ENCODE measurements at places on chromosomes 1 and 21.
A peak's percentile ranks its signal among the peaks of the same experiment; 100 is the strongest.

DNA sequence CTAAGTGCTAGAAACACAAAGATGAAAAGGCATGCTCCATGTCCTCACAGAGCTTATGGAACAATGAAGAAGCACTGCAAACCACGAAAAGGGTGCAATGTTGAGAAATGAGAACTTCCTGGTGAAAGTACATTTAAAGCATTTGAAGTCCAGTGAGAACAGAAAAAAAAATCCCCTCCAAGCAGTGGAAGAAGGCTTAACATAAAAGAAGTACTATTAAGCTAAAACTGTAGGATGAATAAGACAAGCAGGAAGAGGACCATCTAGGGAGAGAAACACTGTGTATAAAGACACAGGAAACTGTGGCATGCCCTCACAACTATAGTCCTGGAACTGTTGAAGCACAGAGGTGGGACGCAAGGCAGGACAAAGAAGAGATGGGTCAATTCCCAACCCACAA, 10.0 kb downstream of the TP53BP2 start:
- no peak for DNase-seq

DNA sequence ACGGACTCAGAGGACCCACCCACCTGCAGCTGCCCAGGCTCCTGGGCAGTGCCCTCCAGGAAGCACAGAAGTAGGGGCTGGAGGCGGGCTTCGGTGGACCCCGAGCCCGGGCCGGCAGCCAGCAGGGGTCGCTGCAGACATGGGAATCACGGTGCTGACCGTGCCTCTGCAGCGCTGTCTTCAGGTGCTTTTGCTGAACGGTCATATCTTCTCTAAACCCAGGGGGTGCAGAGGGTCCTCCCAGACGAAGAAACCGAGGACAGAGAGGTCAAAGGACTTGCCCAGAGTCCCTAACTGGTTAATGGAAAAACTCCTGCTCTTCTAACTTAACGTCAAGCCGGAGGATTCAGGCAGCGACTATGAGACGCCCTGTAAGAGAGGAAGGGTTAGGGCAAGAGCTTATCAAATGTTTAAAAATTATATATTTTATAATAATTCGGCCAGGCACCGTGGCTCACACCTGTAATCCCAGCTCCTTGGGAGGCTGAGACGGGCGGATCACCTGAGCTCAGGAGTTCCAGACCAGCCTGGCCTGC, 21.5 kb upstream of the LEFTY2 start:
- peak; percentile 72 for DNase-seq

DNA sequence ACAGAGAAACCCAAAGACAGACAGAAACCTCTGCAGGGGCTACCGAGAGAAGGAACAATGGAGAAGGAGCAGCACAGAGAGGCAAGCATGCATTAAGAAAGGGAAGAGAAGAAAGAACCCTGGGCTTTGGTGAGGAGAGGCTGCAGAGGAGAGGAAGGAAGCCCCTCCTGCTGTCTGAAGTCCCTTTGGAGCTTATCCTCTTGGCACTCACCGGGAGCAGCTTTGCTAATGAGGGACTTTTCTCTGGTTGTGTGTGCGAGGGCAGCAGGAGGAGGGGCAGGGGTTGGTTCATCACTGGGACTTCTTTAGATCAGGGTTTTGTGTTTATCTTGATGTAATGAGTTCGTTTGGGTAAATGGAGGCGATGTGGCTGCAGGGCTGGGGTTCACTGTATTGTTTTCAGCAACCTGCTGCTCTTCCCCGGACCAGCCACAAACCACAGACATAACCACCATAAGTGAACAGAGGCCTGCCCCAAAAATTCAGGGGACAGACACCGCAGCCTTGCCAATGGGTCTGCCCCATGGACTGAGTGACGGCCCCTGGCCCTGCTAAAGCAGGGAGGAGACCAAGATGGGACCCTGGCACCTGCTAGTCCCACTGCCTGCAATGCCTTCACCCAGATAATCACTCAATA, 100.6 kb downstream of the KCND3 start:
- no peak for DNase-seq

GRCh38 chr1:228315945-228316588, 90.6 kb downstream of the TRIM11 start:
- peak; percentile 55 for DNase-seq

GRCh38 chr1:161068306-161069234, 1.1 kb downstream of the ARHGAP30 start:
- DNase-seq: peak; percentile 52

- DNase-seq: no peak
These were observed 245.0 kb upstream of the B3GALT2 start for GRCh38 chr1:193431265-193431977.

GRCh38 chr21:31520561-31521098, 138.9 kb upstream of the SOD1 start:
- DNase-seq: no peak

- DNase-seq: no peak
These were observed 11.2 kb downstream of the THEMIS2 start for GRCh38 chr1:27883536-27883935.

DNA sequence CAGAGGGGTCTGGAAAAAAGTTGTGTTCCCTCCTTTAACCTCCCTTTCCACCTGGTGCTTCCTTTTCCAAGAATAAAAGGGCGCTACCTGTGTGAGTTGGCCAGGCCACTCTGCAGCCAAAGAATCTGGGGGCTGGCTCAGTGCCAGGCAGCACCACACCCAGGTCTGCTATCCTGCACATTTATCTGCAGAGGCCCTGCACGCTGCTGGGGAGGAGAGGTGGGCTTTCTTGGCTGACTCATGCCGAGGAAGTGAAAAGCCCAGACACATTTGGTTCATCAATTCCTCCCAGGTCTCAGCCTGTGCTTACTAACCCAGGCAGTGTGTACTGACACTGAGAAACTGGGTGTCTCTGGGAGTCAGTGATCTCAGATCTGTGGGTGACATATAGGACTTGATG, 79.8 kb upstream of the F3 start:
- no peak for DNase-seq

GRCh38 chr1:189513091-189513490, 964.6 kb downstream of the BRINP3 start:
- no peak for DNase-seq

GRCh38 chr1:19122668-19123067, 87.4 kb downstream of the UBR4 start:
- peak; percentile 40 for DNase-seq

DNA sequence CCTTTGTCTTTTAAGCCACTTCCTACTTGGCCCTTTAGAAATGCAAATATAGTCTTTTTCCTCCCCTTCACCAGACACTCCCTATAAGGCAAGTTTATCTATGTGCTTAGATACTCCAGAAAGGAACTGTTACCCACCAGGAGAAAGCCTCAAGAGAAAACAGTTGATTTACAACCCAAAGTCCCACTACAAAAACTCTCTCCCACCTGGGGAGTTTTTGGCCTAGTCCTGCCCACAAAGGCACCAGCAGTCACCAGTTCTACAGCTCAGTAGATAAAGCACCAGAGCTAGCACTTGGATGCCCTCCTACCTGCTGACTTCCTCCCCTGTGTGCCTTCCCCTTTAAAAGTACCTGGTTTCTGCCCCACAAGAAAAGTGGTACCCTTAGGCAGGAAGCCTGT, 27.7 kb upstream of the HAO2 start:
- DNase-seq: no peak

- DNase-seq: no peak
These were observed 130.5 kb downstream of the RABGAP1L start for GRCh38 chr1:174289644-174290310.

DNA sequence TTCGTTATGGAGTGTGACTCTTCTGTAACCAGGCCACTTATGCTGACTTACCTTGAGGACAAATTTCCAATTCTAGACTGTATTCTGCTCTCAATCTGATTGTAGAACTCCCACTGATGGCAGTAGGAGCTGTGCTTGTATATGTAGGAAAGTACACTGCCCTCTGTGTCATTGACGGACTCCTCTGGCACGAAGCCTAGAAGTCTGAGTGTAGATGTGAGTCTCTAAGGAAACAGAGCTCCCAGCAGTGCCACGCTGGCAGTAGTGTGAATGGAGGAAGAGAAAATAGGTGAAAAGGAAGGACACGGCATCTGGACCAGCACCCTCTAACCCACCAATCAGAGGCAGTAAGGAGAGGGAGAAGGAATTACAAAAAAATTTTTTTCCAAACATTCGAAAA, 130.4 kb upstream of the ADGRL2 start:
- peak; percentile 66 for DNase-seq

DNA sequence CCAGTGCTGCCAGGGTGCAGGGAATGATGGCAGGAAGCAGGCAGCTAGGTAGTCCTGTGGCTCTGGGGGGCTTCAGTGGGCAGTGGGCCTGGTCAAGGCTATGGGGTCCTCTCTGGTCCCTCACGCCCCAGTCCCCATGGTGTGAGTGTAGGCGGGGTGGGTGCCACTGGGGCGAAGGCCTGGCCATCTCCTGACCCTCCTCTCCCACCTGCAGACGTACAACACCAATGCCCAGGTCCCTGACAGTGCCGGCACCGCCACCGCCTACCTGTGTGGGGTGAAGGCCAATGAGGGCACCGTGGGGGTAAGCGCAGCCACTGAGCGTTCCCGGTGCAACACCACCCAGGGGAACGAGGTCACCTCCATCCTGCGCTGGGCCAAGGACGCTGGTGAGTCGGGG, 53.7 kb downstream of the ALPL start:
- DNase-seq: no peak

DNA sequence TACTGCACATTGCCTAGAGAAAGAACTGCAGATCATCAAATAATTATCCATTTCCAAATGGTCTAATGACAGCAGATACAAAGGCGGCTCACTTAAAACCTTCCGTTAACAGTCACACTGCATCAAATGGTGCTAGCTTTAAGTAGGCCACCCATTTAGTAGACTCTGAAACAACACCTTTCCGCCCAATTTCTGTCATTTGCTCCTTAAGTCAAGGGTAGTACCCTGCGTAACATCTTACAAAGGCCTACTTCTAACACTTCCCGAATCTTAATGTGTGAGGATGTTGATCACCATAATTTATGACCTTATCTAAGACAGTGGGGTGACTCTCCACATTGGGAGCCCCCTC, 692 bp upstream of the RALGPS2 start:
- no peak for DNase-seq

- DNase-seq: no peak
These were observed 17.4 kb downstream of the SDE2 start for GRCh38 chr1:225981714-225982113.

- DNase-seq: no peak
These were observed 13.2 kb upstream of the CSF1 start for GRCh38 chr1:109897259-109897955.

GRCh38 chr1:44568128-44568900, 106.0 kb downstream of the TMEM53 start:
- DNase-seq: peak; percentile 25

DNA sequence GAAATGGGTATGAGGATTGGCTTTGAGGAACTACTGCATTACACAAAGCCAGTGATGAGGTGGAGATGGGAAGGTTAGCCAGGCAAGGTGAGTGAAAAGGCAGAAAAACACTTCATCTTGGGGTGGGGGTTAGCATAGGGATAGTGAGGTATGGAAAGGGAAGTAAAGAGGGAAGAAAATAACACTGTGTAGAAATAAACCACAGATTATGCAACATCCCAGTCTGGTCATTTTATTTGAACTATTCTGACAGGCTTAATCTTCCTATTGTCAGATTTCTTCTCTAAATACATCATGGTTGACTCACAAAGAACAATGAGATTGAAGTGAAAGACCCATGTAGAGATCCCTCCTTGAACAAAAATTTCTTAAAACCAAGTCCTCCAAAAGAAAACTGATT, 640.2 kb downstream of the PTPRC start:
- no peak for DNase-seq

GRCh38 chr1:186738926-186739325, 58.7 kb upstream of the PTGS2 start:
- no peak for DNase-seq

GRCh38 chr1:164770131-164770529, 211.1 kb downstream of the PBX1 start:
- DNase-seq: no peak

GRCh38 chr21:31413698-31414097, 69.6 kb upstream of the TIAM1 start:
- DNase-seq: no peak

- no peak for DNase-seq
These were observed 14.0 kb upstream of the CD247 start for GRCh38 chr1:167532375-167532774.

GRCh38 chr1:1309251-1310108, 1.1 kb downstream of the PUSL1 start:
- peak; percentile 76 for DNase-seq

DNA sequence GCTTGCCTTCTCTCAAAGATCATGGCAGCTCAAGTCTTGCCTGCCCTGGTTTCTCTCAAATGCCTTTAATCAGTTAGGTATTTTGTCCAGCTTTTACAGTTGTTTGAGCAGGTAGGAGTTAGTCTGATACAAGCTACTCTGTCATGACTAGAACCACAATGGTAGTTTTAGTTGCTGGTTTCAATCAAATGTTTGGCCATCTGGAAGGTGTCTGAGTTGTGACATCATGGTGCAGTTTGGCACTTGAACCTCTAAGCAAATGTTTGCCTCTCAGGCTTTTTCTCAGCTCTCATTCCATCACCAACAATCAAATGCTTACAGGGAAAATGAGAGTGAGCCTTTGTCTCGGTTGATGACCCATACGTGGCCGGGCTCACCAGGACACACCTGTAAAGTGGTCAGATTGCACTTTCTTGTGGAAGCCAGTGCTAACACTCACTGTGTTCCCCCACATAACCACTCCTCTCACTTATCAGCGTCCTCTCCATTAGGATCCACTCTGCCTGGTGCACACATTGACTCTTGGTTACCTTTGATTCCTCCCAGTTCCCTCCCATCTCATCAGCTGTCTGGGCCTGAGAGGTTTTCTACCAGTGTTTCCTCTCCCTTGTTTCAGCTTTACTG, 67.5 kb downstream of the CCDC185 start:
- no peak for DNase-seq

GRCh38 chr1:236204039-236204438, 61.7 kb downstream of the GPR137B start:
- no peak for DNase-seq

DNA sequence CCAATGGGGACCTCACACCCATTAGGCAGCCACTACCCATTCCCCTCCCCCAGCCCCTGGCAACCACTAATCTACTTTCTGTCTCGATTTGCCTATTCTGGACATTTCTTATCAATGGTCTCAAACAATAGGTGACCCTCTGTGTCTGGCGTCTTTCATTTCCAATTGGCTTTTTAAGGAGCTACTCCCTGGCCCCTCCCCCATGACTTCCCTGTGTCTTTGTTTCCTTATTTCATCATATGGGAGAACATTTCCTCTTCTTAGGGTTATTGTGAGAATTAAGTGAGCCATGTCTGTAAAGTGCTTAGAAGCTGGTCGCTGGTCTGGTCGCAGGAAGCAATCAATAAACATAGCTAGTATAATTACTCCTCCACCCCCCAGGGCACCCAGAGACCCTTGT, 80.9 kb downstream of the SPSB1 start:
- no peak for DNase-seq

All from pancreas (tissue), 10 donors.